GM23248 (cell line): ENCODE measurements at places on chromosomes 3 and 15.

- peak; percentile 70 for DNase-seq
These were observed 222.3 kb upstream of the EIF1B start for GRCh38 chr3:40086890-40087883.

GRCh38 chr3:61439122-61439458, 122.3 kb upstream of the PTPRG start:
- no peak for DNase-seq

GRCh38 chr3:102078854-102079808, 229.8 kb downstream of the NFKBIZ start:
- DNase-seq = no peak

DNA sequence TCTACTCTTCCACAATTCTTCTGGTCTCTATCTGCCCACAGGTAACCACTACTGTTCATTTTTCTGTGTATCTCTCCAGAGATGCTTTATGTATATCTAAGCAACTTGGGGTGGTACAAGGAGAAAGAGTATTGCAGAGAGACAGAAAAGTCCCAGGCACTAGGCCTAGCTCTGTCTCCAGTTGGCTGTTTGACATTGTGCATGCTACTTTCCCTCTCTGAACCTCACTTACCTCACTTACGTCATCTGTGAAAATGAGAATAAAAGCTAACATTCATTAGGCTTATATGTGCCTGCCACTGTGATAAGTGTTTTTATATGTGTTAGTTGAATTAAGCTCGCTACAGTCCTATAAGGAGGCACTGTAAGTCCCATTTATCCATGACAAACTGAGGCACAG, 76.7 kb upstream of the RNU6-1 start:
- DNase-seq = no peak

DNA sequence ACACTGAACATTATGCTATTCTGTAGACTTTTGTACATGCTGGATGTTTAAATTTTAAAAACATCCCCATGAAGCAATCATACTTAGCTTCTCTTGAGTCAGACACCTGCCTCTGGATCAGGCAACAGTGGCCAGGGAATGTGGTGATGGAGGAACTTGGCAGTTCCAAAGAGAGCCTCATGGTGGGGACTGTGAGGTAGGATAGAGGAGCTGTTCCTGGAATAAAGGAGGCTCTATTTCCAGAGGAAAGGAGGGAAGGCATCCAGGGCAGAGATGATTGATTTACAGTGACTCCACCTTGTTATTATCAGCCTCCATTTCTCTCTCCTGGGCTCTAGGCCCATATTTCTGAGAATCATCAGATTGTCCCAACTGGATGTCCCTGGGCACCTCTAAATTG, 35.0 kb upstream of the ABHD17C start:
- DNase-seq = peak; percentile 70

DNA sequence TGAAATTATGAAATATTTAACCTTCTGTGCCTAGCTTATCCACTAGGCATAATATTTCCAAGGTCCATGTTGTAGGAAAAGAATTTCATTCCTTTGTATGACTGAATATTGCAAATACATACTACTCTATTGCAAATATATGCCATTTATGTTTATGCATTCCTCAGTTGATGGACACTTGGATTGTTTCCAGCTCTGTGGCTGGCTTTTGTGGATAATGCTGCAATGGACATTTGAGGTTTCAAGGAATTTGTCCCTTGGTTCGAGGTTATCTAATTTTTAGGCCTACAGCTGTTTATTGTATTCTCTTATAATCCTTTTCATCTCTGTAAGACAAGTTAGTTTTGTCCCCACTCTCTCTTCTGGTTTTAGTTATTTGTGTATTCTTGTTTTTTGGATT, 7.7 kb upstream of the AADACL2 start:
- DNase-seq = no peak

DNA sequence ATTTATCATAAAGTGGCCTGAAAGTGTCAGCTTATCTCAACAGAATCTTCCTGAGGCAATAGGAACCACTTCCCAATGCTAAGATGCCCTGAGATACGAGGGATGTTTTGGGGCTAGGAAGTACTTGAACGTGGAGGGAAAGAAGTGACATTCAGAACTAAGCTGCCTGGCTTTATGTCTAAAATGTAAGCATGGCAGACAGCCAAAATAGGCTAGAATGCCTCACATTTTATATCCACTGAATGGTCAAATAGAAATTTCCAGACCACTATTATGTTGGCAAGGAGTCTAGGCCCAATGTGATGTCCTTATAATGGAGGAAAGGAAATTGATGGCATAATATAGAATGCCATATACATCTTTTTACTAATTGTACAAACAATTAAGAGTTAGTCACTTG, 154.9 kb downstream of the PEX5L start:
- peak; percentile 4 for DNase-seq

DNA sequence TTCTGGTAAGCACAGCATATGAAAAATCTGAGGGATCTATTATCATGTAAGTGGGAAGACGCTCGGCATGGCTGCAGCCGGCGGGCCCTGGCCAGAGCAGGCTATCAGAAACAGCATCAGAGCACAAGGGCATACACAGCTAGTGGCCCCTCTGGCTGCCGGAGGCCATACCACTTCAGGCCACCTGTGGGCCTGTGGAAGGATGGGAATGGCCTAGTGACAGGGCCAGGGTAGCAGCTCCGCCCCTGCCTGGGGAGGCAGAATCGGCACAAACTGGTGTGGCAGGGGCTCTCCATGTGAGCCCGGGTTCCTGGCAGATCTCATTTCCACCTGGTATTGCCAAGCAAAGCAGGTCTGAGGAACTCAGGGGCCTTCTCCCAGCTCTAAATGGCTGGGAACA, 46.4 kb downstream of the SH3BP5 start:
- no peak for DNase-seq

- no peak for DNase-seq
These were observed 781 bp upstream of the DPH6 start for GRCh38 chr15:35546511-35547381.

DNA sequence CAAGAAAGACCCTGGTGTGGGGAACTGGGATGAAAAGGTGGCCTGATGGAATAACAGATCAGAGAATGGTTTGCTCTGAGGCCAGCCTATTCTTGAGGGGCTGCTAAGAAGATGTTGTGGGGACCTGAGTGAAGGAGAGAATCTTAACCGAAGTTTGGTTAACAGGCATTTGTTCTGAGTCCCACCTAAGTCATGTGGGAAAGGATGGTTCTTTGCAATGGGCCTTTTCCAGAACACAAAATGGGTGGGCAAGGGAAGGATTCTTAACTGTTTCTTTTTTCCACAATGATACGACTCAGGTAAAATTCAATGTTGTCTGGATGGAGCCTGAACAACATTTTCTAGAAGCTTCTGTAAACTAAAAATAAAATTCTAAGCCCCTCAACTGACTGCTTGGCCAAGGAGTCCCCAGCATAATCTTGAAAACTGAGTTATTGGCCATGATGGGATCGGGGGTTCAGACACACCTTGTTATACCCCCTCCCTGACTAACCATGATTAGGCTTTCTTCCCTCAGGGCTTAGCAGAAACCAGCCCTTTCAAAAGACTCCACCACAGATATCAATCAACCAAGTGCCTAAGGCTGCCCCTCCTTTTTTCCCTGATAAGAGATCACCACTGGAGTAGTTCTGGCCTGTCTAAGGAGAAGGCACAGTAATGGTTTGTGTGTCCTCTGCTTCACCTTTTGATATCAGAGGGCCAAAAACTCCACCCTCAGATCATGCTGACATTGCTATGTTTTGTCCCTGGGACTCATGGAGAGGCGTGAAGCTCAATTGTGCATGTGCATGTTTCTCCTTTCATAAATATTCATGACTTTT, 30.1 kb downstream of the SCN11A start:
- DNase-seq = no peak

DNA sequence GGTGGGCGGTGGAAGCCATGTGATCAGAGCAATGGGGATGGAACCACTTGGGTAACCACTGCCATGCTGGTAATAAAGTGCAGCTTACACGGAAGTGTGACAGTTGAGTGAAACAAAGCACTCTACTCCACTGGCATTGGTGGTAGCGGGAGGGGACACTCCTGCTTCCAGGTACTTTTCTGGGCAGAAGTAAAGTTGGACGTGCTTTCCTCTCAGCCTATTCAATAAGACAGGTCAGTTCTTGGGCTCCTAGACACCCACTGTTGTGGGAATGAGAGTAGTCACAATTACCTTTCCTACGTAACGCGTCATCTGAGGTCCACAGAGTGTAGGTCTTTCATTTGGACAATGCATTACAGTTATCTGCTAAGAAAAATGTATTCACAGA, 51.7 kb upstream of the CHD2 start:
- DNase-seq = no peak

- peak; percentile 90 for DNase-seq
These were observed 144.6 kb downstream of the VGLL4 start for GRCh38 chr3:11499144-11499543.

DNA sequence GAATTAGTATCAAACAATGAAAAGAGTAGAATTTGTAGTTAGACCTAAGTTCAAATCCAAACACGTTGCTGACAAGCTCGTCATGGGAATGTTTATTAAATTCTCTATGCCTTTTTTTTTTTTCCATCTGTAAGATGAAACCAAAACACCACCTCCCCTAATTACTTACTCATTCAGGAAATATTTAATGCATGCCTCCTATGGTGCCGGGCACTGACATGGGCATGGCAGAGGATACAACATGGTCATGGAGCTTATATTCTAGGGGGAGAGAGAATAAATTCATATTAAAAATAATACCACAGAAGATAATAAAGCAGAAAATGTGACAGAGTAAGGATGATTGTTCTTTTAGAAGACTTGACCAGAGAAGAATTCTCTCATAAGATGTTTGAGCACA, 215.8 kb downstream of the RYR3 start:
- no peak for DNase-seq

- no peak for DNase-seq
These were observed 222.7 kb downstream of the MTHFS start for GRCh38 chr15:79674124-79674465.

GRCh38 chr15:53434174-53434678, 325.2 kb downstream of the WDR72 start:
- DNase-seq = no peak

DNA sequence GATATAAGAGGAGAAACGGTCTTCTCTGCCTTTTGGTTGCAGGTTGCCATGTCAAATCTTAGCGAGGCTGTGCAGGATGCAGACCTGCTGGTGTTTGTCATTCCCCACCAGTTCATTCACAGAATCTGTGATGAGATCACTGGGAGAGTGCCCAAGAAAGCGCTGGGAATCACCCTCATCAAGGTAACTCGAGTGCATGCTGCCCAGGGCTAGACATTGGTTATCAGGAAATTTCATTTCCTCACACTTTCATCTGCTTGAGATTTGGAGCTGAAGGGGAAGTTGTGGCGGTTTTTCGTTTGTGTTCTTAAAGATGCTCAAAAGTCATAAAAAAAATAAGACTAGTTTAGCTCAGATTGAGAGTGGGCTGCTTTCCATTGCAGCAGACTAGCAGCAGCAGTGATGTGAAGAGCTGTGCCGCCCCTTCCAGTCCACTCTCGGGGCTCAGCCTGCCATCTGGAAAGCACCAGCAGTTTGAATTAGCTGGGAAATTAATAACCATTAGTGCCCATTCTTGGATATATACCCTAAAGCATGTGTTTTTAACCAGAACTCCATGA, 32.2 kb downstream of the GPD1L start:
- no peak for DNase-seq

DNA sequence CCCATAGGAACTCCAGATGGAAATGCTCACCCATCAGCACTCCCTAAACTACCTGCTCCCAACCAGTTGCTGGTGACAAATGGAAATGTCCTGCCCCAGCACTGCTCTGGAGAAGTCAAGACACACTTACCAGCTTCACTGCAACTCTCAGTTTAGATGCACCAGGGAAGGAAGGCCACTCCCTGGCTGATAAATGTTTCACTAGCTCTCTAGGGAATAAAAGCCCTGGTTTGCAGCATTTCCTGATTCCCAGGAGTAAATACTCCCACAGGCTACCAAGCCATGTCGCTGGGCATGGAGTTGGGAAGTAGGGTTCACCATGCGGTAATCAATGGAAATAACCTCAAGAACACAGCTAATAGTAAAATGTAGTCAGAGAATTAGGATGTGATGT, 112.0 kb upstream of the NEO1 start:
- no peak for DNase-seq

DNA sequence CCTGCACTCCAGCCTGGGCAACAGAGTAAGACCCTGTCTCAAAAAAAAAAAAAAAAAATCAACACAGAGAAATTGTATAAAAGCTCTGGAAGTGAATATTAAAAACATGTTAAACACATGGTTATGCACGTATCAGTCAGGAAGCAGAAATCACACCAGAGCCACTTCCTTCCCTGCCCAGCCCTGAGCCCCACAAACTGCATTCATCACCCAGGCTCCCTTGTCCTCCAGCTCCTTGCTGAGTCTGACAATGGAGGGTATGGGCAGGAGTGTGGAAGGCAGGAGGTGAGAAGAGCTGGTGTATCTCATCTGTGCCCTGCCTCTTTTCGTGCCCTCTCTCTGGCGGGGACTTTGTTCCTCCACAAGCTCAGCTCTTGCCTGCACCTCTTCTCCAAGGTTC, 12.1 kb upstream of the LOXL1 start:
- no peak for DNase-seq

DNA sequence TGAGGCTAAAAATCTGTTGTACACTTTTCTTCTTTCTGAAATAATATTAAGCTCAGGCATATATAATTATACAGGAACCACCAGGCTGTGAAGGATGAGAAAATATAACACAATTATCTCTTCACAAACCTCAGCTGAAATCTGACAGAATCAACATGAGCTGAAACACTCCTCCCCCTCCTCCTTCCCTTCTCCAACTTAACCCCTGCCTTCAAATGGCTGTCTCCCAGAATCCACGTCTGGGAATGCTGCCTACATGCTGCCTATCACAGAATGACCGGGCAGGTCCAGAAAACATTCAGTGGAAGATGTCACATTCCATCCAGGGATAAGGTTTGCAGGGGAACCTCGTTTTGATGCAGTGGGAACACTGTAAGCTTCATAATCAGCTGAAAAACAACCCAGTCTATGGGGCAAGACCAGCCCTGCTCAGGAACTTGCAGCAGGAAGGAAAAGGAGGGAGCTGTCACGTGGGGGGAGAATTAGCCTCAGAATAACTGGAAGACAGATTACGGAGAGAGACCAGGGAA, 44.0 kb upstream of the SEMA6D start:
- DNase-seq = no peak

DNA sequence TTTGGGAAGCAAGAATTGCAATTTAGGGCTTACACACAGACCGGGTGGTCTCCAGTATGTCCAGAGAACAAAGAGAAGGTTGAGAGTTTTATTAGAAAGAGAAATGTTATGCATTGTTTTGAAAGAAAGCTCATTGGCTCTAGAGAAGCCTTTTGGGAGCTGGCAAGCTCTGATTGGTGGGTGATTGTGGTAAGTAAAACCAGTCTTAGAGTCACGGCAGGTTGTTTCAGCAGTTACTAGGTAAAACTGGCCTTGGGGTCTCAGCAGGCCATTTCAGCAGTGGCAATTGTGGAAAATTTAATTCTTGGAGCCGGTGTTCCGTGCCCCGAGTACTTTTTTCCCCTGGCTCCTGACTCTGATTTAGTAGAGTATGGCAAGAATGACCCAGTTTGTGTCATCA, 78.1 kb downstream of the MRPL46 start:
- no peak for DNase-seq

DNA sequence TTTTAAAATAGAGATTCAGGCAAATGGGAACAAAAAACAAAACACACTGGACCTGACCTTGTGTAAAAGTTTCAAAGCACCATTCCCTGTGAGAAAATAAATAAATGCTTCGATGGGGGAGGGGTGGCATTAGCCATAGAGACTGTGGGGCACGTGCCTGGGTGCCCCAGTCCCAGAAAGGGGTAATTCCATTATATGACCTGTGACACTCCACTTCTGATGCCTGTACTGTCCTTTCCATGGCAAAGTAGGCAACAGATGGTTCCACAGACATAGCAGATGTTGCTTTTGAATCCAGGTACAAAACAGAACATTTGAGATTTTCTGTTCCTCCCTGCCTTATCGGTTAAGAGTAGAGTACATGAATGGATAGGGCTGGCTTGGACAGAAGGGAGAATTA, 3.9 kb downstream of the PHLDB2 start:
- DNase-seq = no peak
